NCI-H2171 (cell line): ENCODE measurements at places on chromosomes 4 and X.

GRCh38 chr4:120007896-120008436 lies 58.7 kb downstream of the MAD2L1 start:
- DNase-seq: no peak

- DNase-seq: no peak
These were observed 2.7 kb upstream of the NKX3-2 start for GRCh38 chr4:13546941-13547484.

GRCh38 chr4:94831607-94832006 lies 73.9 kb downstream of the BMPR1B start:
- DNase-seq: no peak

DNA sequence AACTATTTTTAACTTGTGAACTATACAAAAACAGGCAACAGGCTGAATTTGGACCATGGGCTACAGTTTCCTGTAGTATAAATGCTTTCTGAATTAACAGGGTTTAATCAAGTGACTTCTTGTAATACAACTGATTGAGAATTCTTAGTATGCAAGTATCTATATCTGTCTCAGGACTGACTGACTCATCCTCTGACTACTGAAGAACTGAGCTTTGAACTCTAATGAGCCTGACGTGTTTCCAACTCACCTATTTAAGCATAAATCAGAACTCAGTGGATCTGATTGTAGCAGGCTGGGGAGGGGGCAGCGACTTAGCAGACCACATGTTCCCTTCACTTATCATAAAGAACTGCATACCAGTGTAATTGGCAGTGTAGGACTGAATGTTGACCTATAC lies 7.8 kb downstream of the SPATA4 start:
- DNase-seq: no peak

GRCh38 chr4:85833302-85833701 lies 358.4 kb downstream of the ARHGAP24 start:
- DNase-seq: no peak

GRCh38 chr4:139207247-139207646 lies 30.2 kb upstream of the ELF2 start:
- DNase-seq: no peak

DNA sequence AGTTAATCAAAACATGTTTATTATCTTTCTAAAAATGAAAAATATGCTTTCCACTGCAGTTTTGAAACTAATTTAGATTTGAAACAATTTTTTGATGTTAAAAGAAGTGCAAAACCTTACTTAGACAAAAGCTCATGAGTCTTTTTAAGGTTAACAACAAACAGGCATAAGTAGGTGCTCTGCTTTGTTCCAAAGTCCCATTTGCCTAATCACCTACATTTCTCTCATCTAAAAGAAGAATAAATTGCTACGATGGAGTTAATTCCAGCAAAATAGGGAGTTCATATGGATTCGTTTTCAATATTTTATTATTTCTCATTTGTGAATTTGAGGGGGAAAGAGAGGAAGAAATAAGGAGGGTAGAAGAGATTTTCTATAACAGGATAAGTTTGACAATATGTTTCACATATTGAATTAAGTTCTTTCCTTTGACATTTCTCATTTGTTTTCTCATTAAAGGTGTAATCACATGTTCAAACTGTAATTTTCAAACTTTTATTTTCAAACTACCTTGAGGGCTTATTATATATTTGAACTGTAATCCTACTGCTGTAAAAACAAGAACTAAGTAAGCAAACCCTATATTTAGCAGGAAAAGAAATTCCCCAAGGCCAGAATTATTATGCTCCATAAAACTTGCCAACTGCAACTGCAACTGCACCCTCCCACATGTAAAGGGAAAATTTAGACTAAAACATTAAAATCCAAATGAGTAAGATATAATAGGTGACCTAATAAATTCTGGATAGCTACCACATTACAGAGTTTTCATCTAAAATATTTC lies 9.6 kb upstream of the SLC39A8 start:
- no peak for DNase-seq

GRCh38 chr4:7653510-7654369 lies 219.0 kb upstream of the PSAPL1 start:
- DNase-seq: no peak

DNA sequence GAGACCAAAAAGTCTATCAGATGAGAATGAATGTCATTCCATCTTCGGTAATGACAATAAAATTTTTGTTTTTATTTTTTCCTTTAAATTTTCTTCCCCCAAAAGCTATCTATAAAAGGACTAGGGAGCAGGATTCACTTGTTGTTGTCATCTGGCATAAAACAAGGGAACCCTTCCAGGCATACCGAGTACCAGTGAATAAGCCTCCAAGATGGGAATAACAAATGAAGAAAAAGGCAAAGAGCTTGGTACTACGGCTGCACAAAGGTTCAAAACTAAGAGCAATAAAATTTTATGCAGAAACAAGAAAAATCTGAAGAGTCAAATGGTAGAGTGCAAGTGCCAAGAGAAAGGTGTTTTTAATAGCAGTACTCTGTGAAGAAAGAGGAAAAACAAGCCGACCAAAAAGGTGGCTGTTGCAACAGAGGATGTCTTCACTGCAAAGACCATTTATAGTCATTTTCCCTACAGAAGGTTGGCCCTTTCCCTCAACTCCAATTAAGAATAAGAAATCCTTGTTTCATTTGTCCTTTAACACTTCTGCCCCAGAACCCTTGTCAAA lies 25.8 kb downstream of the PPP3CA start:
- no peak for DNase-seq

GRCh38 chr4:130329036-130329435 lies 1233.1 kb downstream of the C4orf33 start:
- no peak for DNase-seq

GRCh38 chrX:38999967-39000745 lies 198.9 kb downstream of the MID1IP1 start:
- DNase-seq: no peak

DNA sequence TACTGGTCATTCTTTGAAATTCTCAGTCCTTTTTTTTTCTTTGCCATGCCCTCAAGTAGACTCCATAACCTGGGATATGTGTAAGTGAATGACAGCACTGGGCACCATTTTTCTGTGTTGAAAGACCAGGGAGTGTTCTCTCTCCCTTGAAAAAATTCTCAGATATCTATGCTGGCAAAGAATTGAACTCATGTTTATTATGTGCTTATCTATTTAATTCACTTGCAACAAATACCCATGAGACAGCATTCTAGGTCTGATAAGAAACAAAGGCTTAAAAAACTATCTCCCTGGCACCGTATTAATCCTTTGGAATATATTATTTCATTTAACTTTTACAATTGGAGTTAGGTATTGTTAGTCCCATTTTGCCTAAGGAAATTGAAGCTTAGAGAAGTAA lies 36.7 kb downstream of the LARP7 start:
- no peak for DNase-seq

GRCh38 chrX:140572724-140573123 lies 67.9 kb upstream of the SOX3 start:
- DNase-seq: no peak

GRCh38 chr4:155735496-155735895 lies 23.3 kb upstream of the GUCY1B1 start:
- no peak for DNase-seq

DNA sequence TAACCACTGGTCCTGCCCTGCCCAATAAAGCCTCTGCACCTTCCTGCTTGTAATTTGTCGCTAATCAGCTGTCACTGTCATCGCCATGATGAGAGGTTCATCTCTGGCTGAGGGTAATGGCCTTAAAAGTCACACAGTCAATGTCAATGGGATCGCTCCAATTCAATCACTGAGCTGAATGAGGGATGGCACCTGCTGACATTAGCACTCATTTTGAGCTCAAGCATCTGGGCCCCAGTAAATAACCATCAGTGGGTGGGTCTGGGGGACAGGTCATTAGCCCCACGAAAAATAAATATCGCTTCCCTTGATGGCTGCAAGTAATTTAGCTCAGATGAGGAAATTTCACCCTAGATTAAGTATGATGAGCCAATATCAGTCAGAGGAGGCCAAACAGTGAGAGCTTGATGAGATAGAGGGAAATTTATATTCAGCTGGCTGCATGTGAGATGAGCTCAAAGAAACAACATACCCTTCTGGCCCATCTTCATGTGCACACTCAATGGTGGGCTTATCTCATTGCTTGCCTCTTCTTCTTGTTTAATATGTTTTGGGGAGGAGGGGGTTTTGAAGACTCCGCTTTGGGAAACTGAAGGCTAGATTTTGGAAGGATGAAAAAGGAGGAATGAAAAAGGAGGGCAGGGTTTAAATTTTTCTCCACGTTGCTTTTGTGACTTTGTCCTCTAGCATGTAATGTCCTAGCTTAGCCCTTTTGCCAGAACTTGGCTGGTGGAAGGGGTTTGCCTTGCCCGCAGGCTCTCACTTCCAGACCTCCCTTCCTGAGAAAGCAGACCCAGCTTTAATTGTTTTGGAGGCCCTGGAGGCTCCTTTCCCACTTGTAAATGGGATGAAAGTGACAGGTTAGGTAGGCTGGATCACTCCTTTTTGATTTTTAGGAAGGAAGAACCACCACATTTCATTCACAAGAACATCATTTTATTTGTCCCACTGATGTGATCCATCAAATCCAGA lies 84.8 kb upstream of the PAQR3 start:
- no peak for DNase-seq

GRCh38 chr4:76035141-76035540 lies 729 bp downstream of the CXCL11 start:
- DNase-seq: no peak

GRCh38 chr4:182680234-182680653 lies 236.9 kb downstream of the DCTD start:
- no peak for DNase-seq

- DNase-seq: no peak
These were observed 29.5 kb downstream of the NIPAL1 start for GRCh38 chr4:48046059-48046458.

GRCh38 chrX:30468471-30468870 lies 109.1 kb downstream of the TASL start:
- no peak for DNase-seq

- DNase-seq: no peak
These were observed 91.9 kb upstream of the ETNPPL start for GRCh38 chr4:108854786-108855185.

DNA sequence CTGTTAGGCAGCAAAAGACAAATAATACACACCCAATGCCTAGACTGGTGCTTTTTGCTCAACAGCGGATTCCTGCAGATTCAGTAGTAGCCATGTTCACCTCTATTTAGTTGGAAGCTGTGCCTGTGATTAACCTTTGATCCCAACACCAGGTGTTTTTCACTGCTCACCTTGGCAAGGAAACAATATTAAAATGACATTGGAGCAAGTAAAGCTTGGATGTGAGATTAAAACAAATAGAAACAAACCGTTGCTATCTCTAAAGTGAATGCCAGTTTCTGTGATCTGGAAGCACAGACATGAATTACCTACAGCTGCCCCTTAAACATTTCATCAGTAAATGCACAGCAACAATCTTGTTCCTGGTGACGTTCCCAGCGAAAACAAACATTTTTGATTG lies 35.7 kb downstream of the MAGEB17 start:
- no peak for DNase-seq

GRCh38 chr4:75919920-75920319 lies 17.7 kb upstream of the PPEF2 start:
- no peak for DNase-seq

- DNase-seq: peak; percentile 22
These were observed at the start of gene CTPS2 for GRCh38 chrX:16712548-16713155. CTPS2 (minus strand) TSS chrX:16712669; CDS start chrX:16702902, 9,767 bp downstream.

DNA sequence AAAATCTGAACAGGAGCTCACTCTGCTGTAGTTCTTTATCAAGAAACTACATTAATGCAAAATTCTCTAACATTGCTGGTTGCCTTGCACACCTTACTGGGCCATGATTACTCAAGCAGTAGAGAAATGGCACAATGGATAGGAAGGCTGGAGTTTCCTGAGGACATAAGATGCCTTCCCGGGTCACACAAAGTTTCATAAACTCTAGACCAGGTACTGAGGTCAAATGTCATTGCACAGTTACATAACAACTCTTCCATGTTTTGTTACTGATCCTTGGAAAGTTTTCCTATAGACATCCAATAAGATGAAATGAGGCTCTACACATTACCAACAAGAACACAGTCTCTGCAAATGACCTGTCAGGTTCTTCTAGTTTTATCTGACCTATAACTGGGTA lies 9.9 kb downstream of the TEC start:
- DNase-seq: no peak

DNA sequence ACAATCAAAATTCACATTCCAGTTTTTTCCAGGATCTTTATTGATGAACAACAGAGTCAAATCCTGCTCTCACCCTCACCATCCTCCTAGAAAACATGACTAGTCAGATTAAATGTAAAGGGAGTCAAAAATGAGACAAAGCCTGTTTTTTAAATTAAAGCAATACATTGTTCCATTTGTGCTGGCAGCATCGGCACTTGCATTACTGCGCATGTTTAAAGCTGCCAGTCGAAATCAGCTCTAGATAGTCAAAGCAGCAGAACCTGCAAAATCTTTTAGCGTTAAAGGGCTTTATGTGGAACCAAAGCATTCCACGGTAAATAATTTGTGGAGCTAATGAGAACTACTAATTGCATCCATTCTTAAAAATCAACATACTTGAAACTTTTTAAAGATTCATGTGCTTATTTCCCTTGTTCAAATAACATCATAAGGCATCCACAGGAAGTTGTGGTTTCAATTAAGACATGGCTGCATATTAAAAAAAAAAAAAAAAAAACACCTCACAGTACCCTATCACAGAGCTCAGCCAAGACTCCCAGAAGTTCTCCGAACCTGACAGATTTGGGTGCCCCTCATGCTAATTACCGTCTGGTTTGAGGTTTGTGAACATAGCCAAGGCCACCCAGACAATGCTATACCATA lies 82.2 kb downstream of the SH3KBP1 start:
- no peak for DNase-seq

- no peak for DNase-seq
These were observed 46.1 kb upstream of the CTSO start for GRCh38 chr4:155999725-156000124.
